ENCODE measurements at places on chromosomes 12 and 14.

GRCh38 chr14:50357124-50357523 is 39.6 kb downstream of the CDKL1 start:
- DNase-seq, result no peak

DNA sequence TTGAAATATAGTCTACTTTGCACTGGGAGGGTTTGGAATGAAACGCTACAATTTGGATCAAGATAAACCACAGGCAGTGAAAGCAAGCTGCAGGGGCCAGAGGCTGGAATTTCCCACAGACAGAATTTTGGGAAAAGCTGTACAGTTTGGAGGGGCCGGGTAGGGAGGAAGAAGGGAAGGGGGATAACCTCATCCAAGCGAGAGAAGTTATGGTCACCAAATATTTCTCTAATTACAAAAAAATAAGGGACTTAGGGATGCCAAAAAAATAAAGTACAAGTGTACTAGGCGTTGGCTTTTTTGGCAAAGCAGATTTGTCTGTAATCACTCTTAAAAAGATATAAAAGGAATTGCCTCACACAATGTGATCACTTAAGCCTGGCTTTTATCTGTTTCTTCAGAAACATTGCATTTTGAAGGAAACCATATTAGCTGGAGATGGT is 31.2 kb upstream of the ADGRD1 start:
- no peak for DNase-seq

DNA sequence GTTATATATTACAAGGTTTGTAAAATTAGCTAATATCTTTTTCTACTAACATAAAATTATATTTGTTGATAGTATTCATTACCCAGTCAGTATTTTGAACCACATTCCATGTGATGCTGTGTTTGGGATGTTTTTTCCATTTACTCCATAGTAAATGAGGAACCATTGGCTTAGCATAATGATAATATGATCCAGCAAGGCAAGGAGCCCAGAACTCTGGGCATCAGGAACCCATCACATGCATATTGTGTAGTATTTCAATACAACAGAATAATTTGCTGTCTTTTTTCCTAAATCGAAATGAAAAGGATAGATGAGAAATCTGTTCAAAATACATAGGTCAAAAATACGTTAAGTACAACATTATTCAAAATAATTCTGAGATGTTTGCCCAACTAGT is 48.7 kb upstream of the GARIN2 start:
- no peak for DNase-seq

DNA sequence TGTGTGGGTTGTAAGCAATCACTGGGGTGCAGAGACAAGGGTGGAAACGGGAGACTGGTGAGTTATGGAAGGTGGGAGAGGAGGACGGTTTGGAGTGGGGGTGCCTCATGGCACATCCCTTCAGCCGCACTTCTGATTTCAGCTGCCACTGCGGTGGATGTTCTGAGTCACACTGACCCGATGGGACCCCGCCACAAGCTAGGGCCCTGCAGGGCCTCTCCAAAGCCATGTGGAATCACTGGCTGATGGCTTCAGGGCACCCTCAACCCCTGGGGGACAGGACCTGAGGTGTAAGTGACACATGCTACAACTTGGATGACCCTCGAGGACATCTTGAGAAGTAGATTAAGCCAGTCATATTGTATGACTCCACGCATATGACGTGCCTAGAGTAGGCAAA is 53.7 kb downstream of the GPR68 start:
- DNase-seq, result no peak

GRCh38 chr12:84497819-84498218 is 414.8 kb downstream of the SLC6A15 start:
- DNase-seq, result no peak

DNA sequence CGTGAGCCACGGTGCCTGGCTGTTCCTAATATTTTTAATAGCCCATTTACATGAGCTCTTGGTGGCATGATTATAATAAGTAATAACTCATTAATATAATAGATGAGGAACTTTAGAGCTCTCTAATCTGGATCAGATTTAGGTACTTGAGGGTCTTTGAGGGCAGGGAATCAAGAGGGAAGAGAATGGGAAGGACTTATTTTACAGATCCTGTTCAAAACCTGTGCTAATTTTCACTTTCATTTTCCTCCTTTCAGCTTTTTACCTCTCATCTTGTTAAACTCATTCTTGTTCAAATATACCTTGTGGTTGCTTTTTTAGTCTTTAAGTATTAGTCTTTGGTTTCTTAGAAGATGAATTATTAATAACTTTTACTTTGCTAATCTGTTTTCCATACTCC is 5.6 kb downstream of the NECAP1 start:
- DNase-seq, result no peak

DNA sequence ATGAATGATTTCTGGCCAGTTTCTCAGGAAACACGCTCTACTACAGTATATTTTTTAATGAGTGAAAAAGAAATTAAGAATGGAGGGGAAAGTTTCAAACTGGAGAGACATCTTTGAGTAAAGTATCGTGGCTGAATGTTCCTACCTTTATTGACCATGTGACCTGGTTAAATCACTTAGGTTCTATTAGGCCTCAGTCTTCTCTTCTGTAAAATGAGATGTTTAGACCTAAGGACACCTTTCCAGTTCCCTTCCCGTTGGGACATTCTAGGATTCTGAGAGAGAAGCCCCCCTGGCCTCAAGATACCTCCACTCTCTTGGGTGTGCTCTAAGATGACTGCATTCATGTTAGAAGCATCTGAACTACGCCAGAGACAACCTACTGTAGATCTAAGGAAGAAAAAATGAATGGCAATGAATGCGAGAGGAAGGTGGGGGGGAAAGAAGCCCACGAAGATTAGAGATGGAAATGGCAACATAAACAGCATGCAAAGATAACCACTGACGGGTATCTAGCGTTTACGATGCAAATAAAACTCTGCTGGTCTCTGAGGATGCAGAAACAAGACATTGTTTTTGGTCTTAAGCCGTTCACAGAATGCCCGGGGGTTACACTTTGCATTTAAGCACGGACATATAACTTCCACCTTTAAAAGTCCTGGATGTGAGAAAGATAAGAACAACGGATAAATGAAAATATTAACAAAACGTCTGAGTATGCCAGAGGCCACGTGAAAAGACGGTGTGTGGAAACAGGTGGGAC is 599 bp upstream of the CPSF6 start:
- DNase-seq, result no peak

GRCh38 chr12:80966001-80966400 is 28.3 kb upstream of the LIN7A start:
- DNase-seq, result no peak

All from Peyer's patch (tissue), 4 donors.